Progenitor cell of endocrine pancreas (in vitro differentiated cells): ENCODE measurements at places on chromosomes 3 and 15.

GRCh38 chr15:88428805-88429605 is 38.2 kb downstream of the MRPL46 start:
- no peak for DNase-seq

DNA sequence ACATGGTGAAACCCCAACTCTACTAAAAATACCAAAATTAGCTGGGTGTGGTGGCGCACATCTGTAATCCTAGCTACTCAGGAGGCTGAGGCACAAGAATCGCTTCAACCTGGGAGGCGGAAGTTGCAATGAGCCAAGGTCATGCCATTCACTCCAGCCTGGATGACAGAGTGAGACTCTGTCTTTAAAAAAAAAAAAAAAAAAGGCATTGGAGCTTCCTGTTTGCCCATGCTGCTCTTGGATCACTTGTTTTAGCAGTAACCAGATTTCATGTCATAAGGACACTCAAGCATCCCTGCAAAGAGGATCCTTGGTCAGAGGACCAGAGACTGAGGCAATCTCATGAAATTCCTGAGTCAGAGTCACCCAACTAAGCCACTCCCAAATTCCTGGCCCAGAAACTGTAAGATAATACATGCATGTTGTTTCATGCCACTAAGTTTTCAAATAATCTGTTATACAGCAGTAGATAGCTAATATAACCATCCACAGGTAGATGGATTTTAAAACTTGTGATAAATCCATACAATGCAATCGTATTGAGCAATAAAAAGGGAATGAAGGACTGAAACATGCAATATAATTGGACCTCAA is 82.0 kb upstream of the XXYLT1 start:
- no peak for DNase-seq

GRCh38 chr15:100526027-100526481 is 2.7 kb downstream of the CERS3 start:
- no peak for DNase-seq

DNA sequence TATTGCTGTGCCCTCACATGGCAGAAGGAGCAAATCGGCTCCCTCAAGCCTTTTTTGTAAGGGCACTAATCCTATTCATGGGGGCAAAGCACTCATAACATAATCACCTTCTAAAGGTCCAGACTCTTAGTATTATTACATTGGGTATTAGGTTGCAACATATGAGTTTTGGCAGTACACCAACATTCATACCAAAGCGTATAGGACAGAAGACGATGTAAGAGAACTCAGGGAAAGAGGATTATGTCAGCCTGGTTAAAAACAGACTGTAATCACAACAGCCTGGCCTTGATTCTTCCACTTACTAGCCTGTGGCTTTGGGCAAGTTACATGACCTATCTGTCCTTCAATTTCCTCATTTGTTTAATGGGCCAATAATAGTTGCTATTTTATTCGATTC is 828.5 kb upstream of the NECTIN3 start:
- no peak for DNase-seq

DNA sequence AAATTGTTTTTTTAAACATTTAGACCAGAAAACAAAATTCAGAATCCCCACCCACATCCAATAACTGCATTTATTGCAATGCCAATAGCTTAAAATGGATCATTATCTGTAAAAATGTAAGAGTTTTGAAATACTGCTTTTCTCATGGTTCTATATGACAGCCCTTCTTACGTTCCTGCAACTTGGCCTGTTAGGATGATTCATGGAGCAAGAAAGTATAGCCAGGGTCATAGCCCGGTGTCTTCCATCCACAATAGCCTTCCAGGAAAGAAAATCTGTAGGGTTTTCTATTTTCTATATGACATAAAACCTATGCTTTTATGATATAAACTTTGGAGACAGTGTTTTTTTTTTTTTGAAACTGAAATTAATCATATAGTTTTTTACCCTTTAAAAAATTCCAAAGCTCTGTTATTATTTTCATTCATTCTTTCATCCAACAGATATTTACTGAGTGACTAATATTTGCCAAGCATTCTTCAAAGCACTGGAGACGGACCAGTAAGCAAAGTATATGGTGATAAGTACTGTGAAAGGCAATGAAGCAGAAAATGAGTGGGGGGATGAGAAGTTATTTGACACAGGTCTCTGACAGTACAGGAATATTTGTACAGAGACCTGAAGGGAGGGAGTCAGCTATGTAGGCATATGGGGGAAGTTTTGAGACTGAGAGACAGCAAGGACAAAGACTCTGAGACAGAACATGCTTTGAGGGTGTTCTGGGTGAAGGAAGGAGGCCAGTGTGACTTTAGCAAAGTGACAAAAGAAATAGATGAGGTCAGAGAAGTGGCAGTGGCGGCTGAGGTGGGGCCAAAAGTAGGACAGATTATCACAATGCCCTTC is 29.0 kb upstream of the SLC2A2 start:
- DNase-seq, result no peak

DNA sequence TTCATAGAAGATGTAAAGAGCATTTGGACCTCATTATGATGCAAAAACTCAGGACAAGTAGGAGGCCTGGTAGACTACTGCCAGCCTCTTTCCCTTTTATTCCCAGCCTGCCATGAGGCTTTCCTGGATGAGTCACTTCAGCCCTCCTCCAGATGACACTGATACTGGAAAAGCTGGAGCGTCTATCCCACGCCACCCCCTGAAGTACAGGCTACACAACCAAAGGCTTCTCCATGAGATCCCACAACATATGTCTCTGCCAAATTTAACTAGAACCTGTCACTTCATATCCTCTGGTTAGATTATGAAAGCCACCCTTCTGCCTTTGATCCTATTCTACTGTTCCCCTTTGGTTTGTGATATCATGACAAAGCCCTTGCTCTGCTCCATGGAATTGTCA is 56.1 kb upstream of the CPNE4 start:
- no peak for DNase-seq

DNA sequence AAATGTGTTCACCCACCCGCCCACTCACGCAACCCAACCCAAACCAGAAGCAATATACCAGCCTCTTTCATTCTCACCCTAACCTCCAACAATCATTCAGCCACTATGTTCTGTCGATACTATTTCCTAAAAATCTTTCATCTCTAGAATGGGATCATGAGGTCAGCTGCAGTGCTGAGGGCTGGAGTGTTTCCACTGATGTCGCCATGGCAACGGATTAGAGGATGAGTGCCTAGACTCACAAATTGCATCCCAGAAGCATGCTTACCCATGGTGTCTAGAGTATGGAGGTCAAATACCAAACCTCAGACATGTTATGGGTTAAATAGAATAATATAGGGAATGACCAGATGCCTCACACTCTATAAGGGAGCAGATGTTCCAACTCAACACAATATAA is 138.5 kb downstream of the GABRB3 start:
- DNase-seq, result no peak

GRCh38 chr3:139608924-139609323 is 68.8 kb downstream of the NMNAT3 start:
- DNase-seq, result no peak
